ENCODE measurements at places on chromosomes 12 and 14.

GRCh38 chr14:91065266-91065665 lies 4.8 kb upstream of the RPS6KA5 start:
- no peaks in the 10 kb centered on the region for H3K4me1 ChIP-seq
- H3K27me3 ChIP-seq, result no peaks in the 10 kb centered on the region
- no peak overlapping the region for H3K27ac ChIP-seq
- H3K4me3 ChIP-seq, result no peak overlapping the region
- no peak for DNase-seq
- H3K36me3 ChIP-seq, result no peaks in the 10 kb centered on the region

DNA sequence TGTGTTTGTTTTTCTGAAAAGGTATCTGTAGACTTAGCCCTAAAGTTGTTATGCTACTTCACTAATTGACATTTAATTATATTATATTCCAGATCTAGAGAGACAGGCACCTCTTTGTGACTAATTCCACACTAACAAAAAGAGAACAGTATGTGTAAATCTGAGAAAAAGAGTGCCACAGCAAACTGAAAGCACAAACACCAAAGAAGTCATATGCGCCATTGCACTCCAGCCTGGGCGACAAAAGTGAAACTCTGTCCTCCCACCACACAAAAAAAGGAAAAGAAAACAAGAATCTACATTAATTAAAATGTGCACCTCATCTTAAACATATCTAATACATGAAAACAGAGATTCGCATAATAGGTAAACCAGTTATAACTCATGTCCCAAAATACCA lies 4.4 kb upstream of the CSRNP2 start:
- DNase-seq, result no peak
- H3K27me3 ChIP-seq, result no peaks in the 10 kb centered on the region
- H3K36me3 ChIP-seq, result peaks cover 21% of the 10 kb centered on the region
- H3K27ac ChIP-seq, result no peak overlapping the region

GRCh38 chr12:31507966-31508365 lies 83.0 kb downstream of the DENND5B start:
- H3K27ac ChIP-seq, result no peak overlapping the region
- peak; percentile 61 for DNase-seq
- H3K4me1 ChIP-seq, result peaks cover 3% of the 10 kb centered on the region
- H3K4me3 ChIP-seq, result no peak overlapping the region

- H3K4me3 ChIP-seq, result peak overlapping the region; percentile 26
- H3K27me3 ChIP-seq, result no peaks in the 10 kb centered on the region
- H3K36me3 ChIP-seq, result no peaks in the 10 kb centered on the region
- H3K27ac ChIP-seq, result no peak overlapping the region
These were observed 89.4 kb downstream of the UNC79 start for GRCh38 chr14:93520053-93520607.

DNA sequence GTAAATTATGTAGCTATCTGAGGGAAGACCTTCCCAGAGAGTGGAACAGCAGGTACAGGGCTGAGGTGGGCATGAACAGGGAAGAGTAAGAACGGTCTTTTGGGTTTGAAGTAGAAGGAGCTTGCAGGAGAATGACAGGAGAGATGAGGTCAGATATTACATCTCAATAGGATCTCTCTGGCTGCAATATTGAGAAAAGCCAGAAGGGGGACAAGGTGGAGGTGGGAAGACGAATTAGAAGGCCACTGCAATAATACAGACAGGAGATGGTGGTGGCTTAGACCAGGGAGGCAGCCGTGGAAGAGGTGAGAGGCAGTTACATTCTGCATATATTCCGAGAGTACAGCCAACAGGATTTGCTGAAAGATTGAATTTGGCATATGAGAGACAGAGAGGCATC lies 310.2 kb downstream of the APAF1 start:
- no peak overlapping the region for H3K4me3 ChIP-seq
- DNase-seq, result no peak
- peaks cover 2% of the 10 kb centered on the region for H3K4me1 ChIP-seq
- no peaks in the 10 kb centered on the region for H3K36me3 ChIP-seq

- H3K36me3 ChIP-seq, result no peaks in the 10 kb centered on the region
- peak; percentile 99 for DNase-seq
- peaks cover 9% of the 10 kb centered on the region for H3K27me3 ChIP-seq
- no peak overlapping the region for H3K4me3 ChIP-seq
- H3K4me1 ChIP-seq, result peaks cover 11% of the 10 kb centered on the region
These were observed 111.4 kb downstream of the DACT1 start for GRCh38 chr14:58749066-58749669.

DNA sequence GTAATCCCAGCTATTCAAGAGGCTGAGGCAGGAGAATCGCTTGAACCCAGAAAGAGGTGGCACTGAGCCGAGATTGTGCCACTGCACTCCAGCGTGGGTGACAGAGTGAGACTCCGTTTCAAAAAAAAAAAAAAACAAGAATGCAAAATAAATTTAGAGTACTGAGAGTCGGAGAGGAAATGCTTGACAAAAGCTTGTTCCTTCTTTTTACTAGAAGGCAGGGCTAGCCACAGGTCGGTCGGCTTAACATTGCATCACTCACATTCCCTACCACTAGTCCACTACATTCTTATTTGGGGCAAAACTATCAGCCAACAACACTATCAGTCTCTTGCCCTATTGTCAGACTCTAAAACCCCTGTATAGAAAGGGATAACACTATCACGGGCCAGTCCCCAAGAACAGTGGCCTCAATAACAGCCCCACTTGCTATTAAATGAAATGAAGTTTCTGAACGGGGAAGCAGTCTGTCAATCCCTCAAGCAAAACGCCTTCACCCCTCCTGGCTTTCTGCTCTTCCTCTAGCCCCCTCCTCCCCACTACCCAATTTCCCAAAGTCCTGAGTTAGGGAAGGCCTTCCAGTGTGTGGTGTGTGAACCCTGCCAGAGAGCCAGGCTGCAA lies 1.0 kb downstream of the RNF41 start:
- no peaks in the 10 kb centered on the region for H3K27me3 ChIP-seq
- H3K36me3 ChIP-seq, result peaks cover 10% of the 10 kb centered on the region
- peaks cover 20% of the 10 kb centered on the region for H3K4me1 ChIP-seq

DNA sequence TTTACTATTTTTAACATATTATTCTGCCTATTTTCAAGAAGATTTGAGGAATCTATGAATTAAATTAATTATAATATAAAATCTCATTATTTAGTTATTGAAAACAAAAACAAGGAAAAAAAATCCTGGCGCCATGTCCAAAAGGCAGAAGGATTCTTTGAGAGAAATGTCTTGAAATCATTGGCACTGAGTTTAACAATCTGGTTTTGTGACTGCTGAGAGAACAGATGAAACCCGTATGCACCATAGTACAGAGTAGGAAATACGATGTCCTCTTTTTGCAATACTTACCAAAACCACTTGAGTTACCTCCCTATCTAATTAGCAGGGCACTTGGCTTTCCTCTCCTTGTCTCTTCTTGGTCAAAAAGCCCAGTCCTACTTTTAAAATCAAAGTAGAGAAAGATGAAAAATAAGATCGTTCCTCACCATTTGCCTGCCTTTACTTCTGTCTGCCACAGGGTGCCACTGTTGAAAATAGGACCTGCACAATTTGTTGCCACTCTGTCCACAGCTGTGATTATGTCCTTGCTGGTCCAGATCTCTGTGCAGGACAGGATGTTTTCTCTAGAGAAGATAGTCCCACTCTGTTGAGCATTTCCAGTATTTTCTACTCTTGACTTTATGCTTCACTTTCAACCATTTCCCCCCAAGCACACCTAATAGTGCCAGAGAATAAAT lies 179.7 kb downstream of the PDZRN4 start:
- H3K4me1 ChIP-seq, result no peaks in the 10 kb centered on the region
- no peaks in the 10 kb centered on the region for H3K36me3 ChIP-seq
- no peak overlapping the region for H3K27ac ChIP-seq
- no peaks in the 10 kb centered on the region for H3K27me3 ChIP-seq
- H3K4me3 ChIP-seq, result no peak overlapping the region
- no peak for DNase-seq

DNA sequence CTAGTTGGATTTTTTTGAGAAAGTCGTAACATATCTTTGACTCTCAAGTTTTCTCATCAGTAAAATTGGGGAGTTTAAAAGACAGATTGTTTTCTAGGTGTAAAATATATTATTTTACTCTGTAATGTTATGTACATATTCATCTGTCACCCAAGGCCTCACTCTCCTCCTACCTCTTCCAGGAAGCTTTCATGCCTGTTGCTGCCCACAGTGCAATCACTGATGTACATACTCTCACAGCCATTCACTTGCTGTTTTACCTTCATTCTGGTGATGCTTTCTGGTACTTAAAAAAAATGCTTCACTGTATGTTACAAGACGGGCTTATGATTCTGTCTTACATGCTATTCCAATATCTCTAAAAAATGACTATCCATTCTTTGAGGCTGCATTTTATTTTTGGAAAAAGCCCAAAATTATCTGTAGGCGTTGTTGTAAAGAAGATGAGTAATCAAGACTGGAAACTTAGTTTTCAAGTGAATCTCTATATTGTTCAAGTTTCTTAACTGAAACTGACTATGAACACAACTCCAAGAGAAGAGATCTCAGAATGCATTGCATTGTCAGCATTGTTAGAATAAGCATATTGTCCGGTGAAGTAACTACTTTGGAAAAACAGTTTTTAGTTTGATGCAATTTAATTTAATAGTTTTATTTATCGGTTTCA lies 82.5 kb downstream of the LMO3 start:
- H3K27me3 ChIP-seq, result no peaks in the 10 kb centered on the region
- no peak overlapping the region for H3K4me3 ChIP-seq
- DNase-seq, result no peak
- H3K36me3 ChIP-seq, result no peaks in the 10 kb centered on the region
- no peak overlapping the region for H3K27ac ChIP-seq

DNA sequence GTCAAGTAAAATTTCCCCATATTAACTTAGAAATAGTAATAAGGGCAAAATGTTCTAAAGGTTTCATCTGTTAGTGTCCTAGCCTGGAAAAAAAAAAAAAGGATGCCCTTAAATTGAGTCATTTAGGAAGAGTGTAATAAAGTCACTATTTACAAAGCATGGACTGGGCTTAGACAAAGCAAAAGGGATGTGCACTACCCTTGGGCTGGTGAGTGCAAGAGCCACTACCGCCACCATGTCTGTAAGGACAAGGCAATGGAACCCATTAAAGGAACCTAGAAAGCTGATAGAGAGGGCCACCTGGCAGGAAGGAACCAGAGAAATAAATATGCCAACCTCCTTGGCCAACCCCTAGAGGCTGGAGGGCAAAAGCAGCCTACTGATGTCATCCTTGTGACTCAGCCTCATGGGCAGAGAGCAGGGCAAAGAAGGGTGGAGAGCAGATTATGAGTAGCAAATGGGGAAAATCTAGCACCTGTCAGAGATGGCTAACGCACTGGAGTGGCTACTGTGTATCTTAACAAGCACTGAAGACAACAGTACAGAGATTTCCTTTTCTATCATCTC lies 59.5 kb upstream of the FUT8 start:
- no peaks in the 10 kb centered on the region for H3K27me3 ChIP-seq
- no peaks in the 10 kb centered on the region for H3K36me3 ChIP-seq
- peaks cover 8% of the 10 kb centered on the region for H3K4me1 ChIP-seq

GRCh38 chr12:100138803-100139098 lies 3.9 kb downstream of the BLTP3B start:
- H3K4me3 ChIP-seq, result no peak overlapping the region
- no peaks in the 10 kb centered on the region for H3K27me3 ChIP-seq
- H3K27ac ChIP-seq, result no peak overlapping the region

- no peaks in the 10 kb centered on the region for H3K36me3 ChIP-seq
- H3K4me3 ChIP-seq, result no peak overlapping the region
- H3K27me3 ChIP-seq, result peaks cover 30% of the 10 kb centered on the region
These were observed 59.7 kb downstream of the DAO start for GRCh38 chr12:108939594-108939993.
